Stimulated activated CD4-positive, alpha-beta T cell treated with anti-CD3 and anti-CD28 coated beads, TNF-alpha, amount 100 ng/mL, for 24 hours (primary cell): ENCODE measurements at places on chromosomes 4 and X.
A peak's percentile ranks its signal among the peaks of the same experiment; 100 is the strongest.

- DNase-seq = no peak
Measured at GRCh38 chr4:71275570-71275969, 63.2 kb upstream of the SLC4A4 start.

GRCh38 chrX:2658585-2659292 lies 32.4 kb upstream of the CD99 start:
- DNase-seq = no peak

DNA sequence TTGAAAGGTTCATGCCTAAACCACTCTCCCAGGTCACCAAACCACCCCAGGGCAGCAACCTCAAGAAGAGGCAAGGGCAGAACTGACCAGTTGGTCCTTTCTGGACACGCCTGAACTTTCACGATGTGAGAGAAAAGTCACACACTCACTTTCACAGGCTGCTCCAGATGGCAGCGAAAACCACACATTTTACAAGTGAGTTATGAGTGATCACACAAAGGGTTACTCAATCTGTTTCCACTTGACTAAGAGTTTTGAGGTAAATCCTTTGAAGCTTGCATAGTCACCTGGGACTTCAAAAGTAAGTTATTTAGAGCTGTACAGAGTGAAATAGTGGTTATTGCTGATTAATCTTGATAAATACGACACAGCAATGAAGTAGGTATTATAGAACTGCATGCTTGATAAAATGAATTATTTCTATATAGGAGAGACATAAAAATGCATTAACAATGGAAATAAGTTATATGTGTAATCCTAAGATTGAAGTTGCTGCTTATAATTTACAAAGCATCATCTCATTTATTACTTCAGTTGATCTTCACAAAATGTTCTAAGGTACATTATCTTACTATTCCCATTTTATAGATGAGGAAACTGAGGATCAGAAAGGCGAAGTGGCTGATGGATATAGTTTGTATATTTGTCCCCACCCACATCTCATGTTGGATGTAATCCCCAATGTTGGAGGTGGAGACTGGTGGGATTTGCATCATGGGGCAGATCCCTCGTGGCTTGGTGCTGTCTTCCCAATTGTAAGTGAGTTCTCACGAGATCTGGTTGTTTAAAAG lies 103.0 kb upstream of the KLF3 start:
- no peak for DNase-seq

GRCh38 chrX:42976746-42977366 lies 198.9 kb upstream of the PPP1R2C start:
- no peak for DNase-seq

DNA sequence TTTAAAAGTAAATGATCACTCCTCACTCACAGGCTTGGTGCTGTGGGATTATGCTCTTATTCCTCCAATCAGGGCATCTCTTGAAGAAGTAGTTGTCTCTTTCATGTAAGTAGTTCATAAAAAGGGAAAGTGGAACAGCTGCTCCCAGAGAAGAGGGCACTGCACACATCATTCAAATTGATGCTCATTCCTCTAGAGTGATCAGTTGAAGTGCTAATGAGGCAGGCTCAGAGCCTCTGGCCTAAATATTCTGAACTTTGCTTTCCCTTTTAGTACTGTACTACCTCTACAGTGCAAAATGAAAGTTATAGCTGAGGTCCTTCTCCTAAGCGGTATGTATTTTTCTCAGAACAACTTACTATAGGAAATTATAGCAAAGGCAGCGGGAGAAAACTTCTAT lies 1453.1 kb downstream of the ARAP2 start:
- no peak for DNase-seq

GRCh38 chr4:163681208-163681821 lies 186.8 kb downstream of the TMA16 start:
- peak; percentile 13 for DNase-seq

DNA sequence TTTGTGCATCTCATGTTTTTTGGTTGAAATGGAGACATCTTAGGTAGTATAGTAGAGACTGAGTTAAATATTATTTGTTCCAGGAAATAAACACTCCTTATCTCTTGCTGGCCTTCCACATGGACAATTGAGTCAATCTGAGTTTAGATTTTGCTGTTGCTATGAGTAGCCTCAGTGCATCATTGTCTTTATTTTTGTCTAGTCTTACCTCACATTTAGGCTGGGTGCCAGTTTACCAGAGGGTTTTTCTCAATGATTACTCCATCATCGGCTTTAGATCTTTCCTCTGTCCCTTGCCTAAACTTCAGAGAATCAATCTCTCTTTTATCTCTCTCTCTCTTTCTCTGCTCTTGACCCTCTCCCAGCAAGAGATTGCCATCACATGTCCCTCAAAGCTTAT lies 73.6 kb downstream of the GABRB1 start:
- DNase-seq = no peak

- DNase-seq = no peak
Measured at GRCh38 chrX:51803833-51804232, 60.6 kb downstream of the GSPT2 start.

DNA sequence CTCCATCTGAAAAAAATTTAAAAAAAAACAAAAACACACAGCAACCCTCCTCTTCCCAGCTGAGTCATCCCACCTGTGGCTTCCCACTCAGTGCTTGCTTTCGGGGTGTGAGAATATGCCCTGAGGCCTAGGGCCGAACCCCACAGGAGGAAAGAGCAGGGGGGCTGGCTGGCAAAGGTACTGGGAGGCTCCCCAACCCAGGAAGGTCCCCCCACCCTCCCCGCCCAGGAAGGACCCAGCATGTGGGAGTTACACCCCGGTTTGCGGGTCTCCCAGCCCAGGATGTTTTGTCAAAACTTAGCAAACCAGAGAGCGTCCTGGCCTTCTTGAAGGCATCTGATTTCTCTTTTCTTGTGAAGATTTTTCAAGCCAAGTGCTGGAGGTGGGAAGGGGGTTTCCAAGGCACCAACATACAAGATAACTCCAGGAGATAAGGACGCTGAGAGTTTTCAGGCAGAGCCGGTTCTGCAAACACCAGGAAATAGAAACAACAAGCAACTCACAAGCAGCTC lies 25.7 kb upstream of the CSF2RA start:
- DNase-seq = peak; percentile 38

DNA sequence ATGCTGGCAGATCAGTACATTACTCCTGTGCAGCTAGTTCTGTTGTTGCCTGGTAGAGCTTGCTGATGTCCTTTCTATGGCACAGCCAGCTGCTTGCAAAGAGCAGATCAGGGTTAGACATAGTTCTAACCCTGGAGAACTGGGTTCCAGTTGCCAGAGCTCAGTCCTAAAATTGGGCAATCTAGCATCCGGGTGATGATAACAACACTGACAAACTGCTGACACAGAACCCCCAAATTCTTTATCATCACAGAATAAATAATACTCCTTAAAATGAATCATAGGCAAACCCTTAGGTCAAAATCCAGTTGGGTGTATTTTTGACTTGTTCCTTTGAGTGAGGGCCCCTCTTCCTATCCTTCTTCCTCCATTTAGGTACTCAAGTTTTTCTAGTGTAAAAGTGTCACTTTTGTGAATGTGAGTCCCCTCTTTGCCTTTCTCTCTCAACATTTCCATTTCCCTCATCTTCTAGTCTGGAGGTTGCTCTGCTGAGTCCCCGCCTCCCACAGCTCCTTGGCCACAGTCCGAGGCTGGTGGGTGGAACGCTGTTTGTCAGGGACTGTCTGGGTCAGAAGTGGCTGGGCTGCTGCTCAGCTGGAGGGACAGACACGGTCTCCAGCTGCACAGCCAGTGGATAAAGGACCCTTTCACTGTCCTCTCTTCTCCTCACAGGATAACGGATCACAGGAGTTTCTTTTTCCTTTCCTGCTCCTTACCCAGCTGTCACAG lies 93.6 kb upstream of the RASGEF1B start:
- no peak for DNase-seq

GRCh38 chrX:120271218-120271617 lies 20.6 kb downstream of the ZBTB33 start:
- DNase-seq = no peak

DNA sequence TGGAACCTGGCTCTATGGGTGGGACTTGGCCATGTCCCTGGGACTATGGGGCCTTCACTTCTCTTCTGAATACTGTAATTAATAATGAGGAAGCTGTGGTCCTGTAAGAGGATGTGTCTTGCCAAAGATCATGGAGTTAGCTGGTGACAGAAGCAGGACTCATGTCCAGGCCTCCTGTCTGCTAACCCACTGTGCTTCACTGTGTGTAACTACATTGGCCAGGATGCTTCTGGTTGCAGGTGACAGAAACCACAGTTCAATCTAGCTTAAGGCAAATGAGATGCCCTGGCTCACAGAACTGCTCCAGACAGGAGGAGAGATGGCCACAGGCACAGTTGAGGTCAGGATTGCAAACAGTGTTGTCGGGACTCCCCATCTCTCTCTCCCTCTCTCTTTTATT lies 3.1 kb downstream of the MTMR1 start:
- no peak for DNase-seq

GRCh38 chrX:69431420-69431819 lies 72.7 kb upstream of the NALF2 start:
- no peak for DNase-seq

DNA sequence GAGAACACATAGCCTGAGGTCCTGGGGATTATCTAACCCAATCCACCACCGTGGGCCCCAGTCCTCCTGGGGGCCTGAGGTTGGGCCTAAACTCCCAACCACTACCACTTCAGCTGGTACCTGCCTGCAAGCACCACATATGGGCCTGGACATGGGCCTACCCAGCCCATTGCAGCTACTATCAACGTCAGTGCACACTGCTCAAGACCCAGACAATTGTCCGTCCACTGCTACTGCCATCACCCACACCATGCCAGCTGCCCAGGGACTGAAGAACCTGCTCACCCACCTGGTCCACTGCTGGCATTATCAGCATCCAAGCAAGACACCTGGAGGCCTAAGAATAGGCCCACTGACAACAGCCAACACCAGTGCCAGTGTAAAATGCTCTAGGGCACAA lies 88.1 kb downstream of the COL4A5 start:
- DNase-seq = no peak

- no peak for DNase-seq
Measured at GRCh38 chrX:142637206-142637605, 388.5 kb upstream of the SPANXN4 start.

DNA sequence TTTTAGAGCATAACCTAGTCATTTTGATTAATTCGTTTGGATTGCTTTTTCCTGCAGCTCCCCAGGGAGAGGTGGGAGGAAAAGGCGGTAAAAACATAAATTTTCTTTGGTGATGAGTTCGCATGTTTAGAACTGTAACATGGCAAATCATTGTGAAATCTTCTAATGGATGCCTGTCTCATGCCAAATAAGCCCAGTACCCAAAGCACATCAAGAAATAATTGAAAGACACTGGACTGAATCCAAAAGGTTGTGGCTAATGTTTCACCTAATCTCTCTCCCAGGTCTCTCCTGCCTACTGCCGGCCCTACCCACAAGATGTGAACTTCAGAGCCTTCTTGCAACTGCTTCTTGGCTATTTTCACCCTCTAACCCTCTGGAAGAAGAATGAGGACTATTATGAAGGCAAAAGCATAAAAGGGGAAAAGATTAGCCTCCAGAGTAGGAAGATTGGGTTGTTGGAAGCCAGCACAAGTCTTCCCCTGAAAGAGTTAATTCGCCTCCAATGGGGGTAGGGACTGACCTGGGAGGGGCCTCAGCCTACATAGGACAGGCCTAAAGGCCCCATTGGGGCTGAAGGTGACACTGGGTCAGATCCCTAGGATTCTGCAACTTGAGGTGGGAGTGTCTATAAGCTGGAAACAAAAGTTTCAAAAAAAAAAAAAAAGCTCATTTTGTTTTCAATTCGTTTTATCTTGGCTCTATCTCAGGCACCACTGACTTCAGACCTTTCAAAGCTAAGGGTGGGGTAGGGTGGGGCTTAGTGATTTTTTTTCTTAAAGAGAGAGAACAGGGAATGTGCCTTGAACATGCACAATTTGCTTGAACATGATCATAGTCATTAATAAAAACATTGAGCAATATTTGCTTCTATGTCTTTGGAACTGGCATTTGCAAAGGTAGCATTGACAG lies 278.6 kb upstream of the KLF3 start:
- DNase-seq = no peak

- no peak for DNase-seq
Measured at GRCh38 chr4:4637710-4638109, 95.9 kb upstream of the STX18 start.

DNA sequence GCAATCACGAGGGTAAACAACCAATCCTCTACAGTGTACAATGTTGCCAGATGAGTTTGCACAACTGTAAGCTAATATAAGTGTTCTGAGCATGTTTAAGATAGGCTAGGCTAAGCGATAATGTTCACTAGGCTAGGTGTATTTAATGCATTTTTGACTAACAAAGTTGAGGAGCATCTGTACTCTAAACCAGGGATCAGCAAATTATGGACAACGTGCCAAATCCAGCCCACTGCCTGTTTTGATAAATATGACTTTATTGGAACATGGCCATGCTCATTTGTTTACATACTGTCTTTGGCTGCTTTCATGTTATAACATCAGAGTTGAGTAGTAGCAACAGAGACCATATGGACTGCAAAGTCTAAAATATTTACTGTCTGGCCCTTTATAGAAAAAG lies 46.3 kb upstream of the ARHGEF6 start:
- no peak for DNase-seq

DNA sequence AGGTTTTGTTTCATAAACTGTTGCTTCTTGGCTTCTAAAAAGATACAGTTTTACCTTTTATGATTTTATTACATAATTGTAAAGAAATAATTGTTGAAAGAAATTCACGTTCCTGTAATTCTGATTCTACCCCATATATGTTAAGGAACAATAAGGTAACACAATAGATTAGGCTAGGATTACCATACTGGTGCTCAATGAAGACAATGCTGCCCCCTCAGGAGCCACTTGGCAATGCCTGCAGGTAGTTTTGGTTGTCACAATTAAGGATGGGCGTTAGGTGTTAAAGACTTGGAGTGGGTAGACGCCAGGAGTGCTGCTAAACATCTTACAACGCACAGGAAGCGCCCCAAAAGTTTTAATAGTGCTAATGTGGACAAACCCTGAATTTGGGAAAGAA lies 133.2 kb downstream of the NLGN4X start:
- no peak for DNase-seq

DNA sequence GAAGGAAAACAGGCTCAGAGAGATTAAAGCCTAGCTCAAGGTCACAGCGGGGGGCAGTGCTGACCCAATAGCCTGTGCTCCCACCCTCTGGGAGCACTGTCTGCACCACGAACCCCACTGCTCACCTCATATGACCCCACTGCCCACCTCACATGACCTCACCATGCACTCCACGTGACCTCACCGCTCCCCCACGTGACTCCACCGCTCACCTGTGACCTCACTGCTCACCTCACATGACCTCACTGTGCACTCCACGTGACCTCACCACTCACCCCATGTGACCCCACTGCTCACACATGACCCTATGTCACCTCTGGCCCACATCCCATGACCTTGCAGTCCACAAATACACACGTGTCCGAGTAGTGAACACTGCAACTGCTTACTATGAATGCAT lies 55.4 kb downstream of the ACOX3 start:
- no peak for DNase-seq

DNA sequence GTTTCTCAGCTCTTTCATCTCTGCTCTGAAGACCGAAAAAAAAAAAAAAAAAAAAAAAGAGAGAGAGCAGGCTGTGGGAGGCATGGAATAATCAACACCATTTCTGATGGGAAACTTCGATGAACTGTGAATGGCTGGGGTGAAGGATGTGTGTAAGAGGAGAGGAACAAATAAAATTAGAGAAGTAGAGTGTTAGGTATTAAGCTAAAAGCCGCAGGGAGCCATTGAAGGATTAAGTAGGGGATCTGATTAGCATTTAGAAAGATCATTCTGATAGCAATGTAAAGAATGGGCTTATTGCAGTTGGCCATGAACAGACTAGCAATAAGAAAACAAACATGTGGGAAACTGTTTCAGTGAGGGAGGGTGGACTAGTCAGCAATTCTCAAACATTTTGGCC lies 33.6 kb upstream of the JADE1 start:
- no peak for DNase-seq
